Breast epithelium (tissue), 4 donors: ENCODE measurements at places on chromosomes 16 and 17. TPM values are rescaled to one million over a fixed set of nuclear protein-coding genes. Genes with fewer than 3 reads are reported as not detected.
A peak's percentile ranks its signal among the peaks of the same experiment; 100 is the strongest.

DNA sequence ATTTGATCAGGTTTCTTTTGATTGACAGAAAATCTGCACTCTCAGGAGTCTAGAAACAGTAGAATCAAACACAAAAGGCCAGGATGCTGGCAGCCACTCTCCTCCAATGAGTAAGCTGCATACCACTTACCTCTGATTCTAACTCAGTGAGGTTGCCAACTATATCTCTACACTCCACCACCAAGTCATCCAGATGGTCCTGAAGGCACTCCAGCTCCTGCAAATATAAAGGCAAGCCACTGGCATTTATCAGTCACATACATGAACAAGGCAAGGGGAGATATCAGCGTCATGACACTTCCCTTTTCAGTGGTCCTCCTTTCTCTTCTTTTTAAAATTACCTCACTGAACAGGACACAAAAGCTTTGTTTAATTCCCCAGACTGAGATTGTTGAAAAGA, 53.1 kb upstream of the CLEC18B start:
- no peaks in the 10 kb centered on the region for H3K36me3 ChIP-seq
- H3K4me3 ChIP-seq = no peak overlapping the region
- no peak overlapping the region for H3K27ac ChIP-seq
- no peaks in the 10 kb centered on the region for H3K27me3 ChIP-seq

DNA sequence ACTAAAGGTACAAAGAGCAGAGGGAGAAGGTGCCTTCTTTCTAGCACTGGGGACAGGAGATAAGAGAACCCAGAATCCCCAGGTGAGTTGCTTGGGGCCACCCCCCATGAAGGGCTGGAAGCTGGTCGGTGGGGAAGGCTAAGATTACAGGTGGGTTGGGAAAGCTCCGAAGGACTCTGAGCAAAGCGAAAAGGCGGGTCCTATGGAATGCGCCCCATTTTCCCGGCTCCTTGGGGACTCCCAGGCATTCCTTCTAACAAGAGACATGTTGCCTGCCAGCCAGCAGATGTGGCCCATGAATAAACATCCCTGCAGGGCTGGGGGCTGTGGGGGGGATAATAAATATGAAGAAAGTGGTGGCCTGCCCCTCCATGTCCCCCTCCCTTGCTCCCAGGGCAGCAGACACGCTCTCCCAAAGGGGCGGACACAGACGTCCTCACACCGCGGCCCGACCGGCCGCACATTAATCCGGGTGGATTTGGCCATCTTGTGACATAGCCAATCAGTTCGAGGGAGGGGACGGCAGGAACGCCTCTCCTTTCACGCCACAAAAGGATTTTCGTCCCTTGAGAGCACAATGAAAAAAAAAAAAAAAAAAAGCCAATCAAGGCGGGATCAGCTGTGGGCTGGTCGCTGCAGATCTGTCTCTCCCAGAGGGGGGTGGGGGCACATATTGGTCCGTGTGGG, 98.5 kb downstream of the SOX9 start:
- peaks cover 17% of the 10 kb centered on the region for H3K27me3 ChIP-seq
- no peak overlapping the region for H3K4me3 ChIP-seq
- no peak overlapping the region for H3K27ac ChIP-seq
- H3K4me1 ChIP-seq = no peaks in the 10 kb centered on the region
- no peaks in the 10 kb centered on the region for H3K36me3 ChIP-seq

The PRM2 gene
- not detected for total RNA-seq

GRCh38 chr16:77500934-77501664, 66.3 kb upstream of the ADAMTS18 start:
- H3K4me1 ChIP-seq = no peaks in the 10 kb centered on the region

- H3K27ac ChIP-seq = no peak overlapping the region
- H3K4me1 ChIP-seq = no peaks in the 10 kb centered on the region
- no peak for DNase-seq
- H3K36me3 ChIP-seq = no peaks in the 10 kb centered on the region
- no peak overlapping the region for H3K4me3 ChIP-seq
- no peaks in the 10 kb centered on the region for H3K27me3 ChIP-seq
Measured at GRCh38 chr16:67039260-67040020, 10.5 kb downstream of the CBFB start.

The ATXN2L gene
- total RNA-seq = 62.6 TPM

The P2RX1 gene
- 1.2 TPM for total RNA-seq

GRCh38 chr16:2149630-2150417, 1.4 kb downstream of the RAB26 start:
- H3K27ac ChIP-seq = no peak overlapping the region
- peaks cover 27% of the 10 kb centered on the region for H3K4me1 ChIP-seq
- no peaks in the 10 kb centered on the region for H3K36me3 ChIP-seq
- no peak overlapping the region for H3K4me3 ChIP-seq
- H3K27me3 ChIP-seq = no peaks in the 10 kb centered on the region
- DNase-seq = no peak

- H3K36me3 ChIP-seq = no peaks in the 10 kb centered on the region
- DNase-seq = no peak
- no peak overlapping the region for H3K27ac ChIP-seq
- no peaks in the 10 kb centered on the region for H3K27me3 ChIP-seq
- no peak overlapping the region for H3K4me3 ChIP-seq
Measured at GRCh38 chr17:39175695-39176093, 9.7 kb upstream of the ARL5C start.

The SPIRE2 gene
- total RNA-seq = 1.3 TPM

DNA sequence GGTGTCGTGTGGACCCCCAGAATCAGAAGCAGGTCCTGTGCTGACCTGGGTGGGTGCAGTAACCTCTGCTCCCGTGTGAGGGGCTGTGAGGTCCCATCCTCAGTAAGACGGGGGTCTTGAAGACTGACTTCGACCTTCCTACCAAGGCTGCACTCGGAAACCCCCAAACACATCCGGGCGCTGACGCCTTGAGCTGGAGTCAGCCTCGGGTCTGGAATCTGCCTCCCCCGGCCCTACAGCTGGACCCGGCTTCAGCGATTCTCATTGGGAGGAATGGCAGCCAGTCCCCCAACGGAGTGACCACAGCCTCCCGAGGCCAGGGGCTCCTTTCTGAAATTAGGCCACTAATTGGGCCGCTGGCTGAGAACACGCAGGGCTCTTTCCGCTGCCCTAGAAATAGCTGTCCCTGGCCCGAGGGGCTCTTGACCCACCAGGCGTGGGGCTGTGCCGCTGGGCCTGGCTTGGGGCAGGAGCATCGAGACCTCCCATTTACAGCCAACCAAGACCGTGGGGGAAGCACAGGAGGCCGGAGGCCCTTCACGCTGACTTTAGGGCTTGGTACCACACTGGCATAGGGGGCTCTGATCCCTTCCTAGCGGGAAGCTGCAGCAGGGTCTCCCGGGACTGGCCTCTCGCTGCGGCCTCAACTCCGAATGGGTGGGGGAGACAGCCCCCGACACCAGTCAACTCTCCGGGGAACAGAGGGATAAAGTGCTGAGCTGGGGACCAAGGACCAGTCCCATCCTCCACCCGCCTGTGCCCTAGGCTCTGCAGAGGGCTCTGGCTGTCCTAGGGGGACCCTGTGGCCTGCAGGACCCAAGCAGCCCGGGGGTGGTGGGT, 2.6 kb upstream of the GNG13 start:
- no peak overlapping the region for H3K4me3 ChIP-seq
- DNase-seq = no peak
- H3K27me3 ChIP-seq = peaks cover 51% of the 10 kb centered on the region
- peaks cover 4% of the 10 kb centered on the region for H3K4me1 ChIP-seq

The SLC7A6OS gene
- 16.5 TPM for total RNA-seq

GRCh38 chr17:53629188-53629587, 193.5 kb upstream of the KIF2B start:
- H3K4me3 ChIP-seq = no peak overlapping the region

GRCh38 chr17:17541640-17542001, 45.4 kb upstream of the RASD1 start:
- no peak for DNase-seq
- no peaks in the 10 kb centered on the region for H3K36me3 ChIP-seq
- H3K27me3 ChIP-seq = no peaks in the 10 kb centered on the region

DNA sequence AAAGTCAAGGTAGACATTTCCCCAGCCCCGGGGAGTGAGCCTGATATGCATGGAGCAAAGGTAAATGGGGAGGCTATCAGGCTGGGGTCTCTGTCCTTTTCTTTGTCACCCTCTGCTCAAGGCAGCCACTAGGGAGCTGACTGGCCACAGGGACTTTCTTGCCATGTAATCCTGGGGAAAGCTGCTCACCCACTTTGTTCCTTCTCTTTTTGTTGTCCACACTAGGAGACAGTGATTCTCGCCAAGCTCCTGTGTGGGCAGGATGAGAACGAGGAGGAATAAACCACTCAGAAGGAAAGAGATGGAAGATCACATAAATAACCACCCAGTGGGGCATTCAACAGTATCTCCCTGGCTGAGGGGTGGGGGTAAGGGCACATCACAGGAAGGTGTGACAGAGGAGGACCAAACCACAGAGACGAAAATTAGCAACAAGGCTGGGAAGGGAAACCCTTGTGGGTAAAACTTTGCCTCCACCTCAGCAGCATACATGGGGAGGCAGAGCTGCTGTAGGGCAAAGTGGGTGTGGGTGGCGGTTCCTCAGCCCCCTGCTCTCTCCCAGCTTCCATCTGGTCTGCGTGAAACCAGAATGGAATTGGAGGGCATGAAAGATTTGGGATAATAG, 26.2 kb upstream of the CCL1 start:
- no peak overlapping the region for H3K4me3 ChIP-seq
- H3K27ac ChIP-seq = no peak overlapping the region
- H3K36me3 ChIP-seq = no peaks in the 10 kb centered on the region
- no peak for DNase-seq
- no peaks in the 10 kb centered on the region for H3K27me3 ChIP-seq

DNA sequence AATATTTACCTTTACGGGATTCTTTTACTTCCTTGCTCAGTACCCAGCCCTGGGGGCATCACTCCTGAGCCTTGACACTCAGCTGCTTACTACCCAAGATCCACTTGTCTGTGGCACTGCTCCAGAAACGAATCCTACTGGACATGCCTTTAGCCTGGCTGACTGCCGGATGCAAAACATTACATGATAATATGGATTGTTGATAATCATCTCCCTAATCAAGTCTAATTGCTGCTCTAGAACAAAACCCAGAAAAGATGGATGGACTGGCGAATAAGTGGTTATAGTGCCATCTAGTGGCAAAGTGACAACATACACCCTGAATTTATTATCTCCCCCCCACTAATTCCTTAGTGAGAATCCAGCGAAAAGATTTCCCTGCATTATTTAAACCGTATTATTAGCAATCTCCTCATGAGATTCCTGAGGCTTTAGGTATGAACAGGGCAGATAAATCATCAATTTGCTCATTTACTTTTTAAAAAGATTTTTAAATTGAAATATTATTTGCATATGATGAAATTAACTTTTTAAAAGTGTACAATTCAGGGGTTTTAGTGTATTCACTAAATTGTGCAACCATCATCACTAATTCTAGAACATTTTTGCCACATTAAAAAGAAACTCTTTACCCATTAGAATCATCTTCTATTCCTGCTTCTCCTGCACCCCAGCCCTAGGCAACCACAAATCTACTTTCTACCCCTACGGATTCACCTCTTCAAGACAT, 61.6 kb downstream of the RGS9 start:
- no peaks in the 10 kb centered on the region for H3K36me3 ChIP-seq
- H3K27ac ChIP-seq = no peak overlapping the region
- no peak for DNase-seq

GRCh38 chr17:76796081-76796480, 58.2 kb downstream of the MFSD11 start:
- H3K27ac ChIP-seq = no peak overlapping the region
- DNase-seq = no peak
- no peaks in the 10 kb centered on the region for H3K4me1 ChIP-seq
- H3K4me3 ChIP-seq = no peak overlapping the region
- no peaks in the 10 kb centered on the region for H3K36me3 ChIP-seq
- H3K27me3 ChIP-seq = no peaks in the 10 kb centered on the region

- H3K36me3 ChIP-seq = no peaks in the 10 kb centered on the region
- peak overlapping the region; percentile 58 for H3K27ac ChIP-seq
- peak overlapping the region; percentile 18 for H3K4me3 ChIP-seq
- no peaks in the 10 kb centered on the region for H3K4me1 ChIP-seq
- DNase-seq = no peak
Measured at GRCh38 chr17:73323409-73324159, 11.8 kb upstream of the CDC42EP4 start.

The PRR35 gene
- not detected for total RNA-seq

The OR1A1 gene
- total RNA-seq = not detected

GRCh38 chr16:83681381-83681956, 126.3 kb upstream of the HSBP1 start:
- no peak overlapping the region for H3K27ac ChIP-seq
- H3K4me3 ChIP-seq = no peak overlapping the region
- no peaks in the 10 kb centered on the region for H3K27me3 ChIP-seq
- H3K36me3 ChIP-seq = no peaks in the 10 kb centered on the region

DNA sequence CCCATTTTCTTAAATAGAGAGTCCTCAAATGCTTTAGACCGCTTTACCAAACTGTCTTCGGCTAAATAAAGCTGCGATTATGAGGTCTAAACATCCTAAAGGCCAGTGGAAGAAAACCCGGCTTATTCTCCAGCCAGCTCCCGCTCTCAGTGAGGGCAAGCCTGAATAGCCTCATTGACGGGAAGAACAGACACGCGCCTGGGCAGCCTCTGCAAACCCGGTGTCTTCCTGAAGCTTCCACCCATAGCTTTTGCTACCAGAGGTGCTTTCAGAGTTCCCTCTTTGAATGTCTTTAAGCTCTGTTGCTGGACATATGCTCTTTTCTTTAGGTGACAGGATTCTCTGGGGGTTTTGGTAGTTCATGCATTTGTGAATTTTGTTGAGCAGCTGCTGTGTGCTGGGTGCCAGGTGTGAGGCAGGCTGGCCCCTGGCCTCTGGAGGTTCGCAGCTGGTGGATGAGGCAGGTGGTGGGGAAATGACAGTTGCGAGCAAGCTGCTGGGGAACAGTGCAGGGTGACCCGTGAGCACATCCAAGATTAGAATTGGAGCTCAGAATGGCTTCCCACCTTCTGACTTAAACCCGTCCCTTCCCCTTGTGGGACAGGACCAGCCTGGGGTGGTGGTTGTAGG, 44.7 kb downstream of the CRISPLD2 start:
- no peaks in the 10 kb centered on the region for H3K27me3 ChIP-seq
- no peaks in the 10 kb centered on the region for H3K4me1 ChIP-seq
- no peak overlapping the region for H3K27ac ChIP-seq
- DNase-seq = no peak
- H3K4me3 ChIP-seq = no peak overlapping the region
